ENCODE measurements at places on chromosomes 2 and 18.

GRCh38 chr2:86283411-86284030 is 53.9 kb downstream of the REEP1 start:
- no peak for DNase-seq

- no peak for DNase-seq
These were observed 79.5 kb upstream of the KLF7 start for GRCh38 chr2:207244971-207245925.

DNA sequence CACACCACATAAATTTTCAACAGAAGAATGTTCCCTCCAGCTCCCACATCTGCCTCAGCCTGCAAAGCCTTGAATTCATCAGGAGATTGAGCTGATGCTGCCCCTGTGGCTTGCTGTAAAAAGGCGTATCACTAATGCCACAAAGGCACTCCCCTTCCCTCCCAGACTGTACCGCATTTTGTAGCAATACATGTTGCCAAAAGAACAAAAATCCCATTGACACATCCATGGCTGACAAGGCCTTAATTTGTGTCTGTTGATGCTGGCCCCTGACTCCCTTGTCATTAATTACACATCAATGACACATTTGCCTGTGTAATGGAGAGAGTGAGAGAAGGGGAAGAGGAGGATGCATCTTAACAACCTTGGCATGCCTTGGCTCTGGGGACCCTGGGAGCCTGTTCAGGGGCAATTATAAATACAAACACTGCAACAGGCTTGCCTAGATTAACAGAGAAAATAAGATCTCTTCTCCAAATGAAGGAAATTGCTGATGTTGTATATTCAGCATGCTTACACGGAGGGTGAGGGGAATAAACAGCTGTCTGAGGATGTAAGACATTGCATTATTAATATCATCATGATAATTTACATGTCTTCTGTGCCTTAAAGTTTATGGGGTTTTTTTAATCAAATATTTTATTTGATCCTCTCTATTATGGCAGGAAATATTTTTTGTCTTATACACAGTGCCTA is 264.0 kb downstream of the SUCLG1 start:
- DNase-seq = no peak

DNA sequence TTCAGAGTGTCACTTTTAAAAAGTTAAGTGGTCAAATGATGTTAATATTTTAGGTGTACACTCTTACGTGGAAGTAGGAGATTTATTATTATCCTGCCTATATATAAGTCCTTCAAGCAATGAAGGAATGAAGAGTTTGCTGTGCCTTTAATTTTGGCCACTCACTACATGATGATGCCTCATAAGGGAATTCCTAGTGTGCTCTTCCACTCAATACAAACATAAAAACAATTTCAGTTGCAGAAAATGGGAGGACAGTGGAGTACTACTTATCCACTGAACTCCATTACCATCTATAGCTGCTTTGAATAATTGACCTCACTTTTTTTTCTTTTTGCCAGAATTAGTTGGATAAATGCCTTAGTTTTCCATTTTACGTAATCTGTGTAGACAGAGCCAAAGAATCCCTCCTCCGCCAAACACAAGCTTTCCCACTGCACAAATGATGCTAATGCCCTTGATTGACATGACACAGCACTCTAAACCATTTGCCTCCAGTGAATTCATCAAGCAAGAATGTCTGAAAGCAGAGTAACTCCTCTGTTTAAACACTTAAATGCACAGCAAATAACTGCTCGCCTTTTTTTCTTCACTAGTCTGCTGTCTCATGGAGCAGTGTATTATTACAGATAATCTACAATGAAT is 751.1 kb upstream of the FANCL start:
- no peak for DNase-seq

DNA sequence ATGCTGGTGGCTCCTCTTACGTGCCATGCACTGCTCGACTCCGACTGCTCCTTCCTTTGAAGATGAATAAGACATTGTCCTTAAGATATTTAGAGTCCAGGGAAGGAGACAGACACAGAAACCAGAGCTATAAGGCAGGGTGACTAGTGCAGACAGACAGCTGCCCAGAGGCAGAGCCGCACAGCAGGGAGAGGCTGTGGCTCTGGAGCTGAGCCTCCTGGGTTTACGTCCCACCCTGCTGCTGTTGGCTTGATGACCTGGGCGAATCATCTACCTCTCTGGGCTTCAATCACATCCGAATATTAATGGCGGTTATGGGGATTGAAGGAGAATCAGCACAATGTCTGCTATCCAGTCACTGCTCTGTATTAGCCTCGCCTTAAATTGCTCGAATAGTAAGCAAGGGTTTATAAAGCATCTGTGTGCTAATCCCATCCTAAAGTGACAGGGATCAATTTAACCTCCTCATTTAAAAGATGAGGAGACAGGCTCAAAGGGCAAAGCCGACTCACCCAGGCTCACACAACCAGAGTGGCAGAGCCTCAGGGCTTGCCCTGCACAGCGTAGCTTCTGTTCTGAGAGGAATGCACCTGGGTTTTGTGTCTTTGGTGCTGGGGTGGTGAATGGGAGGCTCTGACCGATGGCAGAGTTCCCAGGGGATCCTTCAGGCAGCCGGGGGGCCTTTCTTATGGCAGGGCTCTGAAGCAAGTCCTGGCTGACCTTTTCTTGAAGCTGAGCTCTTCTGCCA is 284.1 kb downstream of the MYCN start:
- DNase-seq = no peak
